ENCODE measurements at places on chromosomes 3 and 15.

DNA sequence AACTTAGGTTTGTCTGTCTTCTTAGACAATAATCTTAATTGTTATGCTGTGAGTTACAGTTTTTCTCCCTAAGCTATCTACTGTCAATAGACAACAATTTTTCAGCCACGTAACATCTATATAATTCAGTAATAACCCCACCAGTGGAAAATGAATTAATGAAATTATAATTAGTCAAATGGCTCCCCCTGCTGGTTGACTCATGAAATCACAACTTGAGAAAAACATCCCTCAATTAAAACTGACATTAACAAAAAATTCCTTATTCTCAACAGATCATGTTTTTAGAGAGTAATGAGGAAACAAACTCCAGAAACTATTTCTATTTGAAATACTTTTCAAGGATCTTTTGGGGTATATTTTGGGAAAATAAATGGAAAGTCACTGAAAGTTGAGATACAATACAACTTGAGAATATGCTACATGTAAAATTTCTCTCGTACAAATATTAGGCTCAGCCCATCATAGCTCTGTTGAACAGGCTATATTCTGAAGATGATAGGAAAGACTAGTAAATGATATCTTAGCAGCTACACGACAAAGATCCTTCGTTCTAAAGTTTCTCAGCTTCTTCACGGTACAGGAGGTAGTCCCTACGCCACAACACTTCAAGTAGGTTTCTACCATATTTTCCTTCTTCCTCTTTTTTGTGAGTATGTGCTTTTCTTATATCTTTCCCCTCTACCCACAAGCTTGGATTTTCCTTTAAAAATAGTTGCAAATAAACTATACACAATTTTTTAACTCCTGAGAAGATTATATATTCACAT lies 20.7 kb downstream of the PPP1R2 start:
- DNase-seq, result no peak

DNA sequence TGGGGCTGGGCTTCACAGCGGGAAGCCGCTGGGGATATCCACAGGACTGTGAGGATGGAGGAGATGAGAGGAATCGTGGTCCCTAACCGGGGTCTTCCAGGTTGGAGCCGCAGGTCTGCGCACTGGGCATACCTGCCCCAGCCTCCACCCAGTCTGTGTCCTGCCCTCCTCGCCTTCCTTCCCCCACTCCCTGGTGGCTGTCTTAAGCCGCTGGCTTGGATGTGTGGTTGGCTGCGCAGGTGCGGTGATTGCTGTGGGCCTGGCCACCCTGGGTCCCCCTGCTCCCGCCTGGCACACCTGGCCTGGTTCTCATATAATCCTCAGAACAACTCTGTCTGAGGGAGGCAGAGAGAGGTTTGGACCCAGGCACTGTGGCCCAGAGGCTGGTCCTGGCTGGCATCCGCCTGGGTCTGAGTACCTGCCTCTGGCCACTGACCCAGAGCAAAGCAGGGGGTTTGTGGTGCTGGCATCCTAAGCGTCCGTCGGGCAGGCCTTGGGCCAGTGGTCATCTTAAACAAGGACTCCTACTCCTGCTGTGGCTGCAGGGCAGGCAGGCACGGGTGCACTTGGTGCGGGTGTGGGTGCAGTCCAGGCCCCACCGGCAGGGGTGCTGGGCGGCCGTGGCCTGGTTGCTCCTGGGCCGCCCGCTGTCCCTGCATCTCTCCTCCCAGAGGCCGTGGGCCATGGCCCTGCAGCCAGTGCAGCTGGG lies 18.7 kb downstream of the PLXNA1 start:
- DNase-seq, result no peak

- no peak for DNase-seq
These were observed 86.6 kb upstream of the SLC6A11 start for GRCh38 chr3:10729439-10729838.

- no peak for DNase-seq
These were observed 36.5 kb downstream of the ATR start for GRCh38 chr3:142542054-142542453.

GRCh38 chr3:17151598-17152373 lies 267.0 kb downstream of the PLCL2 start:
- DNase-seq, result peak; percentile 54

- DNase-seq, result no peak
These were observed 23.2 kb downstream of the LIPC start for GRCh38 chr15:58454950-58455401.

- peak; percentile 12 for DNase-seq
These were observed 90.2 kb upstream of the CHD2 start for GRCh38 chr15:92809880-92810361.

DNA sequence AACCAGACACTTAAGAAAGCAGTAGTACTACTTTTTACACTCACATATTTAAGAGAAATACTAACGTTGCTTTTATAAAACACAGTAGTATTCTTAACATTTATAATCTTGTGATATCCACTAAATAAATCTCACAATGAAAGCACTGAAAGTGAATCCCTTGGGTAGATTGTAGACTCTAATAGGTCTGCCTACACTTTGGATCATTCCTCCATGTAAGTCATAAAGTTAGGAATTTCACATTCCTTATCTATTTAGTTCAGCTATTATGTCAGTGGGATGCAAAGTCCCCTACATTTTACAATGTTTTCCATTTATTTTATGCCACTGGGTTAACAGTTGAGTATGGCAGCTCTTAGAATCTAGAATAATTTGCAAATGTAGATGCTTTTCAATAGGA lies 330.7 kb downstream of the LSAMP start:
- DNase-seq, result no peak

DNA sequence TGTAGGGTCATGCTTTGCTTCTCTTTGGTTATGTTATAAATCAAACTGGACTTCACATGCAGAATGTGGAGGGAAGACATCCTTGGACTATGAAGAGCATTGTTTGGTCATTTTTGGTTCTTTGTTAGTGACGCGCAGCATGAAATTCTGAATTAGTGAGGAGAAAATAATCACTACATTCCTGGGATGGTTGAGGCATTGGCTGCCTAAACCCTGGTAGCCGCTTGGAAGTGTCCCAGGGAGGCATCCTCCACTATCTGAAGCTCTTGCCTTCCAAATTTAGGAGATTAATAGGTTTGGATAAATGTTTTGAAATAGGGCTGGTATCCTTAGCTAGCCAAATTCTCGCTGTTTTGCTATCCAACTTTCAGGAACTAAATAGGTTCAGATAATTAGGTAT lies 96.2 kb downstream of the CLSTN2 start:
- DNase-seq, result no peak

- DNase-seq, result no peak
These were observed 14.1 kb downstream of the KLF15 start for GRCh38 chr3:126342991-126343648.

- DNase-seq, result no peak
These were observed 28.1 kb downstream of the CHST2 start for GRCh38 chr3:143147707-143148106.

DNA sequence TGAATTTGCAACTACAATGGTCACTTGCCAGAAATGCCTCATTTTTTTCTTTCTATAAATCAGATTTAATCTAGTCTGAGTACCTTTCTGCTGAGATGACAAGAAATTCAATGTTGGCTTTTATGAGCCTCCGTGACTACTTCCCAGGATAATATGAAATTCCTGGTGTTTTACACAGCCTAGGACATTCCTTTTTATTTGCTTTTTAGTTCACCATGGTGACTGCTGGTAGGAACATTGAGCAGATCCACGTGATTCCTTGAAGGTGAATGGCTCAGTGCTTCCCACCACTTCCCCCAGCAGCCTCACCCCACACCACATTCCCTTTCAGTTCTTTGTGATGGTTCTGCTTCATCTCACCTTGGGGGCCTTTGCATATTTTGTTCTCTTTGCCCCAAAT lies 4.3 kb upstream of the NPTN start:
- no peak for DNase-seq

- no peak for DNase-seq
These were observed 6.9 kb downstream of the CYFIP1 start for GRCh38 chr15:22973286-22973685.
